ENCODE measurements at places on chromosomes 6 and 20. TPM values are rescaled to one million over a fixed set of nuclear protein-coding genes. Genes with fewer than 3 reads are reported as not detected.

DNA sequence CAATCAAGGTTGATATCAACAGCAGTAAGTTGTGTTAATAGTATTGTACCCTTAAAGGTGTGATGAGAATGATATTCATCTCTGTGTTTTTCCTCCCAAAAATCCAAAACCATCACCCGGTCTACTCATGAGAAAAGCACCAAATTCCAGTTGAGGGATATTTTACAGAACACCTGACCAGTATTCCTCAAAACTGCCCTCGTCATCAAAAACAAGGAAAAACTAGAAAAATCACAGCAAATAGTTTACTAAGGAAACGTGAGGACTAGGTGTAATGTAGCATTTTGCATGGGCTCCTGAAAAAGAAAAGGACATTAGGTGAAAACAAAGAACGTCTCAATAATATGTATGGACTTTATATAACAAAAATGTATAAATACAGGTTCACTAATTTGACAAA lies 394.4 kb upstream of the NRSN1 start:
- DNase-seq: no peak

Gene PLAGL1
- 1.6 TPM for total RNA-seq

DNA sequence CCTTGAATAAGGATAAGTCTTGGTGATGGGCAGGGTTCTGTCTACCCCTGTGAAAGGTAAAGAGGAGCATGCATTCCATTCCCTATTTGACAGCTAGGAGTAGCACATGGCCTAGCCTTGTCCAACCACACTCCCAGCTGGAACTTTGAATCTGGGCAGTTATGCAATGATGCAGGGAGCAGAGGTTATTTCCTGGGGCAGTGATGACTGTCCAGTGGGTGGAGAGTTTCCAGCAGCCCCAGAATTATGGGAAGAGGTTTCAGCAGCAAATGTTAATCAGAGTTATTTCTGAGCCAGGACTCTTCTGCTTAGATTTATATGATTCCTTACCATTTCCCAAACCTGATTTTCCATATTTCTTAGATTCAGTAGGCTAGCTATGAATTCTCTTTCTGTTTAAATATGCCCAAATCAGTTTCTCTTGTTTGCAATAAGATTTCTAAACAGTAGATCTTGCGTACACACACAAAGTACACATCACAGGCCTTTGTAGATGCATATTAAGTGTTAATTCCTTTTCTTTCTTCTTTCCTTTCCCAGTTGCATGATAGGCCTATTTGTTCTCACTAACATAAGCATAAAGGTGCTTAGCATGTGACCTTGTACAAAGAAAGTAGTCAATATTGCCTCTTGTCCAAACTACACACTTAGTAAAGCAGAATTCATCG lies 17.3 kb upstream of the TXLNB start:
- DNase-seq: no peak

DNA sequence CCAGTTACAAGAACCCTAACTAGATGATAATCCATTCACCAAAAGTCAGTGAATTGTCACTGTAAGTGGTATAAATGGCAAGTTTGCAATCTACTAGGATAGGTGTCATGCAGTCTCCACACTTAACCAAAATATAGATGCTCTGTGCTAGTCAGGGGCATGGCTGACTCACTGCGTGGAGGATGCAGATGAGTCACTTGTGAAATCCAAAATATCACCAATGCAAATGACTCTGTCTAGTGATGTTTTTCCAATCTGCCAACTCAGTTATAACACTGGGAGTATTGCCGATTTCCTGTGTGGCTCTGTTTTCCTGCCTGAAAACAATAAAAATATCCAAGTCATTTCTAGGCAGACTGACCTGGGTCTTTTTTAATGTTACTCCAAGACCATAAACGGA lies 47.8 kb upstream of the NRSN1 start:
- DNase-seq: no peak

Gene SMIM26
- 66.5 TPM for total RNA-seq

DNA sequence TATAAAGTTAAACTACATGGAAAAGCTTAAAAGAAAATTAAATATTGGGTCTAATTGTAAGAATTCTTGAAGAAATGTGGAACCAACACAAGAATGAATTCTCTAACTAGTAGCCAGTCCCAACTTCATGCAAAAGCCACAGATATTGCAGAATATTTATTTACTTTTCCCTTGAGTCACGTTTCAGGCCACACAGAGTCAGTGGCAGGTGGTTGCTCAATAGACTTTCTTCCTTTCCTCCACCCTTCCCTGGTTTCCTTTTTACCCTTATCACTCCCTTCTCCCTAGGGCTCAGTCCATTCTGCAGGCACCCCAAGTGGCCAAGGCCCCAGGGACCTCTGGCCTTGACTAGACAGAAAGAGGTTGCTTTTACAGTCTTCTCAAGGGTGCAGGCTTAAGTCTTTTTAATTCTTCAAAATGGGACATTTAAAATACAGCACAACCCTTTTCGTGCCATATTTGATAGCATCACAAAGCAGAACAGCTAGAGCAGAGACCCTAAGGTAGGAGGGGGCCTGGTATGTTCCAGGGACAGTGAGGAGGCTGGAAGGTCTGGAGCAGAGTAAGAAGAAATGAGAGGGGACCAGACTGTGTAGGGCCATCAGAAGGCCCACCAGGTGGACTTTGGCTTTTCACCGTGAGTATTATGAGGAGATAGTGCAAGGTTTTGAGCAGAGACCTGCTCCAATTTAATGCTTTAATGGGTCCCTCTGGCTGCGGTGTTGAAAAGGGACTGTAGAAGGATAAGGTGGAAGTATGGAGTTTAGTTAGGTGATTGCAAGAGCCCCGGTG lies 65.0 kb downstream of the HDDC2 start:
- no peak for DNase-seq

DNA sequence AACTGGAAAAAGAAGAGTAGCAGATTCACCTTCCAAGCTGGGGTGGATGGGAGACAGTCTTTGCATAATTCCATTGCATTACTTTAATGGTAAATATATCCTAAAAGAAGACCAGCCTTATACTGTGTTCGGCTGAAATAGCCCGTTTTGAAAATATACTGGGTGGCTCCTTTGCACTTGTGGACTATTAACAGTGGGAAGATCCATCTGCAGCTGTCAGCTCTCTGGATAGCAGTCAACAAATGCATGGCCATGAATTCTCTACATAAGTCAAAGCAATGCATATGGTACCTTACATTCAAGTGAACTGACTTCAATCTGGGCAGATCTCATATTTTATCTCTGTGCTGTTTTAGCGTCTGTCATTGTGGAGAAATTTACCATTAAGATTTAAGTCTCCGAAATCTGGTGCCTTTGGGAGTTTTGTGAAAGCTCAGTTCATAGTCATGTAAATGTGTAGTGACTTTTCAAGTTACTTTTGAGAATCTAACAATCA lies 400.6 kb upstream of the RNF217 start:
- no peak for DNase-seq

DNA sequence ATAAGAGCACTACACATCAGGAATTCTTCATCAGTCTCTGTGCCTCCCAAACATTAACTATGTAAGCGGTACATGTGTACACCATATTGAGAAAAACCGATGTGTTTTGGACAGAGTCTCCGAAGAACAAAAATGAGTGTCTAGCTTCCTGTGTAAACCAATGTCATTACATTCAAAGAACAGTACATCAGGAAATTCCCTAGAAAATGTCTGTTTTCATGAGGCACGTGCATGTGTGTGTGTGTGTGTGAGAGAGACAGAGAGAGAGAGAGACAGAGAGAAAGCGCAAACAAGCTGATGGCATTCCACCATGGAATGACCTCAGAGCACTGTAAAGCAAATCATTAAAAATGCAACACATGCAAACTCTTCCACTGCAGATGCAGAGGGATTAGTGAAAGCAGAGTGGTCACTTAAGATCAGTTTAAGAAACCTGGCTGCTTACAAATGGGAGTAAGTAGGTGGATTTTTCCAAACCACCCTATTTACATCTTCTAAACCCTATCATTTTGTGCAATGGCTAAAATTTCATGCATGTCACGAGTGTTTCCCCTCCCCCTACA lies 133.9 kb downstream of the HIVEP2 start:
- no peak for DNase-seq
